ENCODE measurements at places on chromosomes 4 and X.

GRCh38 chr4:165514739-165515138 is 135.9 kb downstream of the CPE start:
- DNase-seq: no peak

DNA sequence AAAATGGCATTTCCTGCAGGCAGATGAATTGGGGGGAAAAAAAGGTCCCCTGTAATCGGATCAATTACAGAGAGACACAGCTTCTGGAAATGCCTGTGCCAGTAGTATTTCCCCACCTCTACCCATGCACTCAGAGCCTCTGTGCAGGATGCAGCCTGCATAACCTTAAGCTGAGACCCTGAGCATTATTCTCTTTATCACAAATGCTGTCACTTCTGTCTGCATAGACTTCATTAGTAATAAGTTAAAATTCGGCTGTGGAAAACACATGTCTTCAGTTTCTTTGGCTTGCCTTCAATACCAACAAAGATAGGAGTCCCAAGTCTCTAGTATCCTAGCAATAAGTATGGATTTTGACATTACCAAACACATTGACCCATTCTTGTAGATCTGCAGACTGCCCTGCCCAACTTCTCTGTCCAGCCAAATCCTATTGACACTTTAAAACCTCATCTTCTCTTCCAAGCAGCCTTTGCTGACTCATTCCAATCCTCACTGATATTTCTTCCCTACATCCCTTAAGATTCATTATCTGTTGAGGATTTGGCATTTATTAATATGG is 70.8 kb downstream of the LUZP4 start:
- DNase-seq: no peak

GRCh38 chr4:4521136-4521535 is 20.7 kb downstream of the STX18 start:
- DNase-seq: no peak

- no peak for DNase-seq
Measured at GRCh38 chr4:106816496-106816895, 219.6 kb downstream of the DKK2 start.

DNA sequence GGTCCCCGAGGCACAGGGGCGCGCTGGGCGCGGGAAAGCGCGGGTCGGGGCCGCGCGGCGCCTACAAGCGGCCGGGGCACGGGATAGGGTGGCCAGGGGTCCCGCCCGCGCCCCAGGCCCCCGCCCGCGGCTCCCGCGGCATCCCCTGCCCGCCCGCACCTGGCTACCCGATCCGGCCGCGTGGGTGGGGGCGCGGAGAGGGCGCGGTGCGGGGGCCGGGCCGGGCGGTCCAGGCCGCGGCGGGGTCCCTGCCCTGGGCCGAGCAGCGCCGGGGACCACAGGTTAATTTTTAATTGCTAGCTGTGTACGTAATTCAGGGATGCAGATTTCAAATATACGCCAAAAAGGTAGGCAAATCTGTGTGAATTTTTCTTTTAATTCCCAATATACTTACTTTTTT is 44.3 kb upstream of the FAM47C start:
- no peak for DNase-seq

GRCh38 chrX:22526339-22526738 is 253.6 kb downstream of the CBLL2 start:
- DNase-seq: no peak

DNA sequence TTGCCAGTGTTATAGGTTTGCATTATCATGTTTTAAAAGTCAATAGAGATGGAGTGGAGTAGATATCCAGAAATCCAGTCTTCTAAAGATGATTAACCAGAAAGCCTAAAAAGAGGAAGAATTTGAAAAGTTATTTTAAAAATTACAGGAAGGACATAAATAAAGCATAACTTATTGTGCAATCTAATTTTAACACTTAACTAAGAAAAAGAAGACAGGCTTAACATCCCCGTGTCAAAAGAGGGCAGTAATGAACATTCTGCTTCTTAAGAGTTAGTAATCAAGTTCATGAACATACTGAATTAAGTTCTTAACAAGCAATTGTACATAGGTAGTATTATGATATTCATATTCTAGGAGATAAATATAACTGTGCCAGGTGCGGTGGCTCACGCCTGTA is 39.3 kb downstream of the ELF2 start:
- no peak for DNase-seq

DNA sequence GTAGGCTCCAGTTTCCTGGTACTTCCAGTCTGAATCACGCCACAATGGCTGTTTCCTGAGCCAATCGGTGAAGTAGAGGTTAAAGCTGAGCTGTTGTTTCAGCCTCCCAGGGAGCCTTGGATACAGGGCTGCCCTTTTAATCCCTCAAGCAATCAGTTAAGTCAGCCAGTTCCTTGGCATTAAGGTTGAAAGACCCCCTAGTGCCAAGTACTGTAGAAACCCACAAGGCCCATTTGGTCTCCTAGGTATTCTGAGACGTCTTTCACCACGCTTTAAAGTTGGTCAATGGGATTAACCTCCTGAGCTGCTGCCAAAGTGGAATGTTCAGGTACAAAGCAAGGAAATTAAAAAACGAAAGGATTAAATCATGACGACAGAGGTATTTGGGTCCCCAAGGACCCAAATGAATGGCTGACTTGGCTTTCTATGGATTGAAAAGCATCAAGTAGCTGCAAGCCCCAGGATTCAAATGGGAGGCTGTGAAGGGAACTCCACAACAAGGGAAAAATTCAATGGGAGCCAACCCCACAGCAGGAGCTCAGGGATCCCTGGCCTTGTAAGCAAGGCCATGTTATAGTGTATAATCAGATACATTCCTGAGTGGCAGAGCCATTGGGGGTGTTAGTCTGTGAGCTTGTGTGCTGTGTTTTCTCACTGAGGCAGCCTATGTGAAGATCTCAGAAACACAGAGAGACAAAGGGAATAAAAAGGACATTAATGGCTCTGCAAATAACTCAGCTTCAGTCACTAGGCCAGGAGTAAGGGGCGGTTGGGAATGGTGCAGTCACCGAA is 86.0 kb downstream of the ATG4A start:
- peak; percentile 43 for DNase-seq

DNA sequence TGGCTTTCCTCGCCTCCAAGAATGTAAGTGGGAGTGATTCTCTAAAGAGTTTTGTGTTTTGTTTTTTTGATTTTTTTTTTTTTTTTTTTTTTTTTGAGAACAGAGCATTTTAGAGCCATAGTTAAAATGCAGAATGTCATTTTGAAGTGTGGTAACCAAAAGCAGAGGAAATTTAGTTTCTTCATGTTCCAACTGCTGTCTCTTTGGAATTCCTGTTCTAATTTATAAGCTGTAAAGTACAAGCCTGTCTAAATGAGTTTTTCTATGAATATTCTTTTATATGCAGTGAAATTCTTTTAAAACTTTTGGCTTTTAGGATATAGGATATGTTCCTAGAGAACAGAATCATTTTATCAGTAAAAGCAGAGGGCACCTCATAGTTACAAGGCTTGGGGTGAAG is 74.2 kb downstream of the KIT start:
- DNase-seq: no peak

DNA sequence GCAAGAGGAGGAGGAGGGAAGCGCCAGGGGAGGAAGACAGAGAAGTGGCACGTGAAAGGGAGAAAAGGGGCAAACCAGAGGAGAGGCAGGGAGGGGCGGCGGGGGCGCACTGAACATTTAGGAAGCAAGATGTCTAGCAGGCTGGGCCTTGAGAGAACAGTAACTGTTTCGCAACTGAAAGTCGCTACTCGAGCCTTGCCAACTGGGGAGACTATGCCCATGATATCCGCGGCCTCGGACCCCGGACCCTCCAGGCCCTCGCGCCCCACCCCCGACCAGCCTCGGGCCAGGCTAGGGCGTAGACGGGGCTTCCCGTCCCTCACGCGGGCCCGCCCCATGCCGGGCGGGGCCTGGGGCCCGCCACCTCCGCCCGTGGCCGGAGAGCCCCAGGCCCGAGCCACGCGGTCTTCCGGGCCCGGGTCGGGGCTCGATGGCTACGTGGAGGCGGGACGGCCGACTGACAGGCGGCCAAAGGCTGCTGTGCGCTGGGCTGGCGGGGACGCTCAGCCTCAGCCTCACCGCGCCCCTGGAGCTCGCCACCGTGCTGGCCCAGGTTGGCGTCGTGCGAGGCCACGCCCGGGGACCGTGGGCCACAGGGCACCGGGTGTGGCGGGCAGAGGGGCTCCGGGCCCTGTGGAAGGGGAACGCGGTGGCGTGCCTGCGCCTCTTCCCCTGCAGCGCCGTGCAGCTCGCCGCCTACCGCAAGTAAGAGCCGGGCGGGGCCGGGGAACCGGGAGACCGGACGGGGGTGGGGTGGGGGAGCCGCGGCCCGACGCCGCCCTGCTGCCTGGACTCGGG is at the start of gene SLC25A43:
Gene SLC25A43 (plus strand): TSS at position 363 of the 798 bp plus-strand sequence. CDS start 68 bp downstream, at position 431.
- peak; percentile 45 for DNase-seq

- peak; percentile 73 for DNase-seq
Measured at GRCh38 chrX:102155806-102156179, at the start of gene BEX5. BEX5 (minus strand) TSS chrX:102155977; CDS start chrX:102154265, 1,712 bp downstream.

- peak; percentile 94 for DNase-seq
Measured at GRCh38 chrX:107729558-107730297, 45.9 kb downstream of the TSC22D3 start.

DNA sequence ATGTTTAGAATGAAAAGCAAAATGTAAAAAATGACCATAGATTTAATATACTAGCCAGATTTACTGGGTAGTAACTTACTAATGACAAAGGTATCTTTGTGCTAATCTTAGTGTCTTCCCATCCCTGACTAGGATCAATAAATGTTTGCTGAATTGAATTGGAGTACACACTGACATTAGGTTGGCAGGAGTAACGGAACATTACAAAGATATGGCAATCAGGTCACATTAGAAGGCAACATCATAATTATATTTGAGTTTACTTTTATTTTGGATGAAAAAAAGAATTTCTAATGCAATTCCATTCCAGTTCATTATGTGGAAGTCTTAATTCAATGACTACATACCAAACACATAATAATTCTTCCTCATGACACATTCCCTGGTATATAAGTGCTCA is 77.8 kb downstream of the MID1 start:
- no peak for DNase-seq

DNA sequence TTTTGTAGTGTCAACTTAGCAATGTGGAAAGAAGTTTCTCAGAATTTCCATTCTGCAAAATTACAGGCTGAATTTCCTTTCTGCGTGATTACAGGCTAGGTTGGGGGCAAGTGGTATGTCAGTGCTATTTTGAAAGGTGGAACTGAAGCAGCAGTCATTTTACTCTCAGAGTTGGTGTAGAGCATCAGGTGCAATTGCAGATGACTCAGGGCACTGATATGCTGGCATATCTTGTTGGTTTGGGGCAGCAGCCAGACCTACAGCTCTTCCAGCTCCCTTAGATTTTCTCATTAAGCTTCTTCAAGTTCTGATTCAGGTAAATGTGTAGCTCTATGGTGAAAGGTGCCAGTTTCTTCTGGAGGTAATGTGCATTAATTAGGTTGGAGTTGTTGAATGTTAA is 930.7 kb upstream of the PCDH10 start:
- no peak for DNase-seq

DNA sequence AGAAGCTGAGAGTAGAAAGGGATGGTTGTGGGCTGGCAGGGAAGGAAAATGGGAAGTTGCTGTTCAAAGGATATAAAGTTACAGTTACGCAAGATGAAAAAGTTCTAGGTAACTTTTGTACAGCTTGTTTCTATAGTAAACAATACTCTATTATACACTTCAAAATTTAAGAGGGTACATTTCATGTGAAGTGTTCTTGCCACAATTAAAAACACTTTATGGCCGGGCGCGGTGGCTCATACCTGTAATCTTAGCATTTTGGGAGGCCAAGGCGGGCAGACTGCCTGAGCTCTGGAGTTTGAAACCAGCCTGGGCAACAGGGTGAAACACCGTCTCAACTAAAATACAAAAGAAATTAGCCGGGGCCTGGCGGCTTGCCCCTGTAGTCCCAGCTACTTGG is 623.6 kb downstream of the STIM2 start:
- DNase-seq: no peak

- DNase-seq: peak; percentile 12
Measured at GRCh38 chr4:120156120-120156718, 89.6 kb upstream of the MAD2L1 start.

GRCh38 chrX:73977542-73978169 is 326.3 kb upstream of the ZCCHC13 start:
- DNase-seq: peak; percentile 53

- no peak for DNase-seq
Measured at GRCh38 chrX:134936542-134936941, 54.2 kb upstream of the SMIM10 start.

DNA sequence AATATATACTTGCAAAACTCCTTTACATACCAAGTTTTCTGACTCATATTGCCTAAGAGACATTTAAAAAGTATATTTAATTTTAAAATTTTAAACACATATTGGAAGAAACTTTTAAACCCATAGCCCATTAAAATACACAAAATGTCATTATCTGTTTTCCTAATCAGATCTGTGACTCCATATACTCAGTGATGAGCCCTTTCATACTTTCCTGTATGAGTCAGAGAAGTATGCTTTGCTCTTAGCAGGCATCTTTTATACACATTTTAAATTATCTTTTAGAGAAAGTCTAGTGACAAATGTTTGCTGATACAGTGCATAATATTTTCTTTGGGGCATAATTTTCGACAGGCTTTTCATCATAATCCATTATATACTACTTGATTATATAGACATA is 26.4 kb downstream of the SPIN3 start:
- DNase-seq: no peak

DNA sequence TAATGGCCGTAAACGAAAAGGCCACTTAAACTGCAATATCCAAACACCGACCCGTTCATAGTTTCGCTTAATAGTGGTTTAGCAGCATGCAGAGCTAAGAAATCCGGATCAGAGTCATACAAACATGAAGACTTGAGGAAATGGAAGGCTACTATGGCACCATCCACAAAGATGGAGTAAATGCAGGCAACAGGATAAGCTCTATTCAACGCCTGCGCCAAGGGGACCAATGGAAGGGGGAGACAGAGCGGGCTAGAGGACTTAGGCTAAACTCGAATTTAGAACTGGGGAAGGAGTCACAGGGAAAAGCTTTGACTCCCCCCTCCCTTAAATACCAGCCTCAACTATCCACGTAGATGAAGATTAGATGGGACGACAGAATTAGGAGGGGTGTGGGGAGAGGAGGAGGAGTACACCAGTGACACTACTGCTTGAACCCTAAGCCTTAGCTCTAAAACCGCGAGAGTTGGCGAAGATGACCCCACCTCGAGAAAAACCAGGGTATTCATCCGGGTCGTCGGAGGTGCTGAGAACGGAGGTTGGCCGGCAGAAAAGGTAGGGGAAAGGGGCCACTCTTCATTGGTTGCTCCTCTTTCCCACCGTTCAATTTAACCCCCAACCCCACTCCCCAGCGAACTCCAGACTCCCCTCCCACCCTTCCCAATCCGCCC is 3.5 kb downstream of the HUWE1 start:
- DNase-seq: peak; percentile 71

- DNase-seq: no peak
Measured at GRCh38 chr4:182874304-182874751, 42.9 kb downstream of the DCTD start.

GRCh38 chrX:43589735-43590134 is 66.4 kb upstream of the MAOA start:
- DNase-seq: no peak
